ENCODE measurements at places on chromosomes 16 and 17.

GRCh38 chr17:68205808-68206720 lies 41.8 kb upstream of the AMZ2 start:
- peak; percentile 57 for DNase-seq

DNA sequence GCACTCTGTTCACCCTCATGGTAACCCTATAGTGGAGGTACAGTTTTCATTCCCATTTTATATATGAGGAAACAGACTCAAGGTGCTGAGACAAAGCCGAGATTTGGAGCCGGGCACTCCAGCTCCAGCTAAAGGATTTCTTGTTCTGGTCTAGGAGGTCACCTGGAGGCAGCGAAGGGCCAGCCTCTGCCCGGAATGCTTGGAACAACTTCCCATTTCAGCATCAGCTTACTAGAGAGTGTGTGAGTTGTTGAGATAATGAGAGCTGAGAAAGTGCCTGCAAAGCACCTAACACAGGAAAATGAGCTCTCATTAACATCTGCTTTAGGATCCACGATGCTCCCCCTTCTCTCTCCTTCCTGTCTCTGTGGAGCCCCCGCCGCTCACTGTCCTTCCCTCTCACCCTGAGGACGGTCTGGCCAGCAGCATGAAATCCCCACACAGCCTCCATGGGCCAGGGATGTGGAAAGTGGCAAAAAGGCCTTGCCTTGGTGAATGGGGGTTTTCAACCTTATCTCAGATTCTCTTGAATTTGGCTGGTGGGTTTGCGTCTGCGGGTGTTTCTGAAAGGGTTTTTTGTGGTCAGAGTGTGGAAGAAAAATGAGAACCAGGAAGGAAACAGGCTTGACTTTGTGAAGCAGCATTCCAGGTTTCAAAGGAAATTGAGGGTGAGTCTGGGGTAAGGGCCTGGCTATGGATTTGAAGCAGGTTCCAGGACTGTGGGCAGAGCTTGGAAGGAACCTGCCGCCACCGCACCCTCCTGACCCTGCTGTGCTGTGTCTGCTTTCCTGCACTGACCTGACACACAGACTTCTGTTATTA lies 178.7 kb downstream of the FOXL1 start:
- no peak for DNase-seq

DNA sequence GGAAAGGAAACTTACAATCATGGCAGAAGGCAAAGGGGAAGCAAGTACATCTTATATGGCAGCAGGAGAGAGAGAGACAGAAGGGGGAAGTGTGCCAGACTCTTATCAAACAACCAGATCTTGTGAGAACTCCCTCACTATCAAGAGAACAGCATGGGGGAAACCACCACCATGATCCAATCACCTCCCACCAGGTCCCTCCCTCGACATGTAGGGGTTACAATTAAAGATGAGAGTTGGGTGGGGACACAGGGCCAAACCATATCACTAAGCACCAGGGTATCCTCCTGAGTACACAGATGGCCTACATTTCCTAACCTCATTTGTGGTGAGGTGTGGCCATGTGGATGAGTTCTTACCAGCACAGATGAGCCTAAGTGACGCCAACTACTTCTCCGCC lies 348.6 kb upstream of the ZFHX3 start:
- DNase-seq, result no peak

GRCh38 chr17:4666296-4666695 lies 24.8 kb upstream of the ALOX15 start:
- no peak for DNase-seq

GRCh38 chr16:53212893-53213223 lies 158.1 kb downstream of the CHD9 start:
- DNase-seq, result no peak

- DNase-seq, result no peak
Observed at GRCh38 chr17:21029515-21029914, 13.3 kb downstream of the USP22 start.

DNA sequence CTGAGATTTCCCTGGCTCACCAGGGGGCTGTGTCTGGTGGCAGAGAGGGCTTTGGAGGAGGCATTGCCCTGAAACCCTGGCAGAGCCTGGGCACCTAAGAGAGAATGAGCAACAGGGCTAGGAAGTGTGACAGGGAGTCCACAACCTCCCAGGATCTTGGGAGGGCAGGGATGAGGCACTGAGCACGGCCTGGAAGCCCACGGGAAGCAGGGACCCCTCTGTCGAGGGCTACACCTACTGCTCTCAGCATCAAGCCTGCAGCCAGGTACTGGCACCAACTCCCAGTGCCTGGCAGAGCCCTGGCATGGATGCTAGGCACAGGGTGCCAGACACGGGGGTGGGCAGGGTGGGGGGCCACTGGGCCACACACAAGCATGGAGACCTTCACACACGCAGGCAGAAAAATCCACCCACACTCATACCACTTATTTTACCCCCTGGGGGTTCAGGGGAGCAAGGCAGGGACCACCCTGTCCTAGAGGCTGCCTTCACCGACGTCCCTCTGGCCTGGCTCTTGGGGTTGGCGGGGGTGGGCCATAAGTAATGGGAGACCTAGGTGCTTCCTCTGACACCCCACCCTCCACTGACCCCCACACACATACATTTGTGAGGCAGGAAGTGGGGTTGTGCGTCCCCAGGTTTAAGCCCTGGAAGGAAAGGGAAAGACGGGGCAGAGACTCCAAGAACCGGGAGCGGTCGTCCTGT lies 970 bp upstream of the HSD11B2 start:
- no peak for DNase-seq

GRCh38 chr17:57608369-57609124 lies 136.6 kb downstream of the CCDC182 start:
- DNase-seq, result no peak

DNA sequence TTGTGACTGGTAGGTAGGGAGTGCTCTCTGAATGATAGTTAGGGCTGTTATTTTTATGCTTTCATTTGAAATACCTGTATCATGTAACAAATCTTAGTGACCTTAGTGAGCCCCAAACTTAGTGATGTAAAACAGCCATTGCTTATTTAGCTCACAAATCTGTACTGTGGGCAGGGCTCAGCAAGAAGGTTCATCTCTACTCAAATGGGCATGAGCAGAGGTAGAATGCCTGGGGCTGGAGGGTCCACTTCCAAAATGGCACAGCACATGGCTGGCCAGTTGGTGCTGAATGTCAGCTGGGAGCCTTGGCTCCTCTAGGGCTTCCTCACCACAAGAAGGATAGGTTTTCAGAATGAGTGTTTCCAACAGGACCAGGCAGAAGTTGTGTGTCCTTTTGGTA lies 49.3 kb upstream of the FOXF1 start:
- no peak for DNase-seq

DNA sequence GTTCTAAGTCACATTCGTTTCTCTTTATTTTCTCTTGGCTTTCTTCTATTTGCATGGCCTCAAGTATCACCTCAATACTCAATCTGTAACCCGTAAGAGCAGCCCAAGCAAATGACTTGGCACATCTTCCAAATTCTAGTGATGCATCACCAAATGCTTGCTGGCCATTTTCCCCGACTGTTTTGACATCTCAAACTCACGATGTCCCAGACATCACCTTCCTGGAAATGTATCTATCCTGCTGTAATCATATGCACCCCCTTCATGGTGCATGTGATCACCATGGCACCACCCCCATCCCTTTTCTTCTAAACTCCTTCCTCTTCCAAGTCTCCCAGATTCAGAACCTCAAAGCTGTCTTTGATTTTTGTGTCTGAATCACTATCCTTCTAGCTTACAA lies 24.0 kb upstream of the ABCA5 start:
- no peak for DNase-seq

DNA sequence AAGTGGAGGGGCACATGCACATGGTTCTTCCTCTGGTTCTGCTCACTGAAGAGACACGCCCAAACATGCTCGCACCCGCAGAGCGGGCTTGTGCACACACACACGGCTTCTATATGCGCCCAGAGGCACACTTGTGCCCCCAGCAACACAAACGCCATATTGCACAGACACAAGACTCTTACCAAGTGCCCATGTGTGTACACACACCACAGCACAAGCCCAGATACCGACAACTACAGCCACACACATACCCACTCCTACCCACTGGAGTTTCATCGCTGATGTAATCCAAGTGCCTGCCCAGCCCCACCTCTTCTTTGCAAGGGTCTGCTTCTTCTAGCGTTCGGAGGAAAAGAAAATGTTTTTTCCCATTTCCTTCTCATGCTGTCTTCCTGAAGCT lies 6.5 kb upstream of the PRR29 start:
- no peak for DNase-seq

- no peak for DNase-seq
Observed at GRCh38 chr16:89118361-89119165, 24.9 kb downstream of the ACSF3 start.

DNA sequence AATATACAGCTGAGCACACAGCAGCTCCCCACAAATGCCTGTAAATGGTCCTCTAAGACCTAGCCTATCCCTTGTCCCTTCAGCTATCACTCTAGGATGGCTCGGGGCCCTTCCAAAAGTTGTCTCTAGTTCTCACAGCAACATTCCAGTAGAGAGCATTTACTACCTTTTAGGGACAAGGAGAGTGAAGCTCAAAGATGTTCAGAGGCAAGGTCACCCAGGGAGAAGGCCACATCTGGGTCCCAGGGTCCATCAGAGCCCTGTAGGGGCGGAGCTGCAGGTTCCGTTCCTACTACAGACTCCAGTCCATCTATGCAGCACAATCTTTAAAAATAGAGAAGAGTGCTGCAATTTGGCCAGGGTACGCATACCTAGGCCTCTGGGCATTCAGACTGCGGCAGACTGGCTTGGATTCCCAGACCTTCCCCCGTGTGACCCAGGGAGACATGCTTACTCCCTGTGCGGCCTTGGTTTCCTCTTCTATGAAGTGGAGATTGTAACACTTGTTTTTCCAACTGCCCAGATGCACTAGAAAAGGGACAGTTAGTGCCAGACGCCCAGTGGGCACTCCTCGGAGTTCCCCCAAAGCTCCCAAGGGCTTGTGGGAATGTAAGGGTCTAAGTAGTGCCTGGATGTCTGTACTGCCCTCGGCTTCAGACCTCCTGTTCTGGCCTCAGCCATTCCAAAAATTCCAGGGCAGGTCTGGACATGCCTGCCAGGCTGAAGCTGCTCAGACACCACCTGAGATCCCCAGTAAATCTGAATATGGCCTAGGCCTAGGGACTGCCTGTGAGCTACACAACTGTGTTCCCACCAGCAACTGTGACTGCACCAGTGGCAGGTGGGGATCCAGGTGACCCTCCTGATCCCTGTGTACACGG lies 2.5 kb downstream of the SLC12A4 start:
- no peak for DNase-seq

DNA sequence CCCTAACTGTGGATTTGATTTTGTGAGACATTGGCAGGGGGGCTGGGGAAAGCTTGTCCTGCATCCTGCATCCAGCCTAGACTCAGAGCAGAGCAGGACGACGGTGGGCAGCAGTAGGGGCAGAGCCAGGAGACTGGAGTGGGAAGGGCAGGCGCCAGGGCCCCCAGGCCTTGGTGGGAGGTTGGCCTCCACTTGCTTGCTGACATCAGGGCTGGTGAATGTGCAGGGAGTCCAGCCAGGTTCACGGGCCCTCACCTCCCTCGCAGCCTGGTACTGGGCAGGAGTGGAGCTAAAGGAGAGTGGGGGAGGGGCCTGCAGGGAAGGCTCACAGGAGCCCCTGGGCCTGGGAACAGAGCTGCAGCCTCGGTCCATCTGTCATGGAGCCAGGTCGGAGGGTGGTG lies 2.2 kb upstream of the SMTNL2 start:
- DNase-seq, result no peak

GRCh38 chr16:78659668-78660217 lies 560.3 kb downstream of the WWOX start:
- DNase-seq, result no peak

DNA sequence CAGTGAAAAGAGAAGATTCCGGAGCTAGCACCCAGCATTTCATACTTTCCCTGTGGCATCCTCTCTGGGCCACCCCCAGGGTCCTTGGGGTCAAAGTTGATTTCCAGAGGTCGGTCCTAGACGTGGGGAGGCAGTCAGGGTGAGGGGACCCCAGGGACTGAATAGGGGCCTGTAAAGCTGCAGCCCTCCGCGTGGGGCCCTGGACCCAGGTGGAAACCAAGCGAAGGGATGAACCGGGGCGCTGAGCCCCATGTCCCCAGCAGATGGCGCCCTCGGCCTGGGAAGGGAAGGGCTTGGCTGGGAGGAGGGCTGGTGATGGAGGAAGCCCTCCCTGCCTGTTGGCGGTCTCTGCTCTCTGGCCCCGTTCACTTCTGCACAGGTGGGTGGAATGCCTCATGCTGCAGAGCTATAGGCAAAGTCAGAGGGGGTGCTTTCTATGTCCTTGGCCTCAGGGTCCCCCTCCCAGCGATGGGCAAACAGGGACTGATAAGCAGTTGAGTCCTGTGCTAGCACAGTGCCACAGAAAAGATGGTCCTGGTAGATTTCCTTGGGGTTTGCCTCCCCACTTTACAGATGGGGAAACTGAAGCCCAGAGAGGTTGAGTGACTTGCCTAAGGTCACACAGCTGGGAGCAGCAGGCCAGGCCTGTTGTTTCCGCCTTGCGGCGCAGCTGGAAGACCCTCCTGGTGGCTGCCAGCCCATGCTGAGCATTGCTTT lies 163.4 kb upstream of the CIBAR2 start:
- DNase-seq, result peak; percentile 26

DNA sequence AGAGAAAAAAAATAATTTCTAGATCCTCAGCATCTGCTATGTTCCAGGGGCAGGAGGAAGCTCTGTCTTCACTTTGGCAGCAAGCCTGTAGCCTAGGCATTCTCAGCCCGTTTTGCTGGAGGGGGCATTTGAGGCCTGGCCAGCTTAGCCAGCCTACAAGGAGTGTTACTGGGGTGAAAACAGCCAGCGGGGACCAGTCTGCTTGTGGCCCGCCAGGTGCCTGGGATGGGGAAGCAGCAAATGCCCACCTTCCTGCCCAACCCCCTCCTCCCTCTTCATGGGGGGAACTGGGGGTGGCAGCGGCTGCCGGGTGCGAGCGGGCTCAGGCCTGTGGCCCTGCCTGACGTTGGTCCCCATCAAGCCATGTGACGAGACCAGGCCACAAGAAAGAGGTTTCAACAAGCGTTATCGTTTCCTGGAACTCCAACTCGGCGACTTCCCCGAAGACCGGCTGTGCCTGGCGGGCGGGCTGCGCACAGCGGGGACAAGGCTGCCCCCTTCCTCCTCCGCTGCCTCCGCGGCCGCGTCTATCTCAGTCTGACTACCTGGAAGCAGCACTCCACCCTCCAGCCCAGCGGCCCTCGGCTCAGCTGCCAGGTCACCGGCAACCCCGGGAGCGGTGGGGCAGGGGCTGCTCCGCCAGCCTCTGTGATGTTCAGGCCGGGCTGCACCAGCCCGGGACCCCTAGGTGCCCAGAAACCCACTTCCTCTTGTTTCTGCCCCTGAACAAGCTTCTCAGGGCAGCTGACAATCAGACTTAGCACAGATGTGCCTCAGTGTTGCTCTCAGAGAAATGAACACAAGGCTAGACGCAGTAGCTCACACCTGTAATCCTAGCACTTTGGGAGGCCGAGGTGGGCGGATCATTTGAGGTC lies 22.9 kb downstream of the SOCS1 start:
- peak; percentile 80 for DNase-seq

DNA sequence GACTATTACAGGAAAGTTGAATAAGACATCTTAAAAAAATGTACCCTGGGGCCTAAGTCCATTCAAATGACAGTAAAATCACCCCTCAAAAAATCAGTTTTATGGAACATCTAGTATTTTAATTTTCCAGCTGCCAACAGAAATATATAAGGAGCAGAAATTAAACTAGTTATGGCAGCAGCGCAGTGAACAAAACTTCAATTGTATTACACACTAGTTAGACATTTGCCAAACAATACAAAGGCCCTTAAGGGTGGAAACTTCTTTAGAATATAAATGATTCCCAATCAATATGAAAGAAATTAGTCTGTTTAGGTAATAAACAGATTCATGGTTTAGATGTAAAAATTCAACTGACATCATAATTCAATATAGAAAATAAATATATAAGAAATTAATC lies 18.1 kb upstream of the RFFL start:
- no peak for DNase-seq

GRCh38 chr17:9206741-9207332 lies 185.5 kb downstream of the NTN1 start:
- DNase-seq, result no peak

Data from activated CD4-positive, CD25-positive, alpha-beta regulatory T cell (primary cell).